Activated gamma-delta T cell treated with anti-CD3 and anti-CD28 coated beads, Interleukin-2, amount 50 U/mL, for 16 hours (primary cell): ENCODE measurements at places on chromosomes 7 and 10.

- DNase-seq, result no peak
These were observed 161.5 kb downstream of the SEMA3D start for GRCh38 chr7:85025312-85025756.

DNA sequence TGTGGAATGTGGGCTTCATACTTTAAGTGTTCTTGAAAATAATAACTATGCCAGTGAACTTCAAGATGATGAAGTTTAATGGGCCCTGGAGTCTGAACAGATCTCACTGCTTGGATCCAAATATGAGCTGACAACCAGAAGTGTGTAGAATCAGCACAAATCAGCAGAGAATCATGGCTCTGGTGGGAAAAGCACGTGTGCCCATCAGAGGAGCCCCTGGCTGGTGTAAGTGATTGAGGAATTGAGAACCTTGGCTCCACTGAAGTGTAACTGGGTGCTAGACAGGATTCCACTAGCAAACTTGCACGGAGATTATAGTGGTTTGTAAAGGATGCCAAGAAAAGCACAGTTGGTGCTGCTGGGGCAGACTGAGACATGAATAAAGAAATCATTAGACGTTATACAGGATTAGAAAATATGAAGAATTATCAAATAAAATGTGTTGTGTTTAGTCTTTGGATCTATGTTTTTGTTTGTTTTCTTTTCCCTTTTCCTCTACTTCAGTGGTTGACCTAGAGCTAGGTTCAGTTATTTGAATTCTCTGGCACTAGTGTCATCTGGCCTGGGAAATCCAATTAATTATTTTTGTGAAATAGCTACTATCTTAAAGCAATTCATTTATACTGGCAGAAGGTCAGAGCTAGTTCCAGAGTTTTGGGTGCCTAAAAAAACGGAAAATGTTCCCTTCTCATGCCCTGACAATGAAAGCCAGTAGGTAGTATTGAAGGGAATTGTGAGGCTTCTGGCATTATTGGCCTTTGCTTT lies 175.7 kb upstream of the MEOX2 start:
- DNase-seq, result no peak

DNA sequence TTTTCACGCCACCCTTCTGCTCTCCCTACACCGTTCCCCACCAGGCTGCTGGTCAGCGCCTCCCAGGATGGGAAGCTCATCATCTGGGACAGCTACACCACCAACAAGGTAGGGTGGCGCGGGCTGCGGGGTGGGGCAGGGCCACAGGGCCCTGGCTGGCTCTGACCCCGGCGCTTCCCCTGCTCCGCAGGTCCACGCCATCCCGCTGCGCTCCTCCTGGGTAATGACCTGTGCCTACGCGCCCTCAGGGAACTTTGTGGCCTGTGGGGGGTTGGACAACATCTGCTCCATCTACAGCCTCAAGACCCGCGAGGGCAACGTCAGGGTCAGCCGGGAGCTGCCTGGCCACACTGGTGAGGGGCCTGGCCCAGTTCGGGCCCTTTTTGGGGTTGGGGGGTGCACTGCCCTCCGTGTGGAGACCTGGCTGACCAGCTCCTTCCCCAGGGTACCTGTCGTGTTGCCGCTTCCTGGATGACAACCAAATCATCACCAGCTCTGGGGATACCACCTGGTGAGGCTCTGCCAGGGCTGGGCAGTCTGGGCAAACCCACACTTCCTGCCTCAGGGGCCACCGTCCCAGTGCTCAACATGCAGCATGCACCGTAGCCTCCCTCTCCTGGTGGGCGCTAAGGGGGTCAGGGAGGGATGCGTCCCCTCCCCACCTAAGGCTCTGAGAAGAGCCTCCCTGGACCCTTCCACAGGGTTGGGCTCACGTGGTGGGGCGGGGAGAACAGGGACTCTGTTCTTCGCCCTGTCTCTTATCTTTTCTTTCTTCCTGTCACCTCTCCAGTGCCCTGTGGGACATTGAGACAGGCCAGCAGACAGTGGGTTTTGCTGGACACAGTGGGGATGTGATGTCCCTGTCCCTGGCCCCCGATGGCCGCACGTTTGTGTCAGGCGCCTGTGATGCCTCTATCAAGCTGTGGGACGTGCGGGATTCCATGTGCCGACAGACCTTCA lies 4.0 kb downstream of the GNB2 start:
- DNase-seq, result no peak

DNA sequence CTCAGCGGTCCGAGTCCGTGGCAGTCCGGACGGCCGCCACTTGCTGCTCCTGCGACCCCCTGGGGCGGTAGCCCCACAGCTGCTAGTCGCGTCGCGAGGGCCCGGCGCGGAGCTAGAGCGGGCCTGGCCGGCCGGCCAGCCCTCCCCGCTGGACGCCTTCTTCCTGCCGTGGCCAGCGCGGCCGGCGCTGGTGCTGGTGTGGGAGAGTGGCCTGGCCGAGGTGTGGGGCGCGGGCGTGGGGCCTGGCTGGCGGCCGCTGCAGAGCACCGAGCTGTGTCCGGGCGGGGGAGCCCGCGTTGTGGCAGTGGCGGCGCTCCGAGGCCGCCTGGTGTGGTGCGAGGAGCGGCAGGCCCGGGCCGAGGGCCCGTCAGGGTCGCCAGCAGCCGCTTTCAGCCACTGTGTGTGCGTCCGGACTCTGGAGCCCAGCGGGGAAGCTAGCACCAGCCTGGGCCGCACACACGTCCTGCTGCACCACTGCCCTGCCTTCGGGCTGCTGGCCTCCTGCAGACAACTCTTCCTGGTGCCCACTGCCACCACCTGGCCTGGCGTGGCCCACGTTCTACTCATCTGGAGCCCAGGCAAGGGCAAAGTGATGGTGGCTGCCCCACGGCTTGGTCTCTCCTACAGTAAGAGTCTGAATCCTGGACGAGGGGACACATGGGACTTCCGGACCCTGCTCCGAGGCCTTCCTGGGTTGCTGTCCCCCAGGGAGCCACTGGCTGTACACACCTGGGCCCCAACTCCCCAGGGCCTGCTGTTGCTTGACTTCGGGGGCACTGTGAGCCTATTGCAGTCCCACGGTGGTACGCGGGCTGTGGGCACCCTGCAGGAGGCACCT lies 631 bp downstream of the HPS6 start:
- DNase-seq, result no peak

GRCh38 chr10:21696302-21696701 lies 162.3 kb downstream of the MLLT10 start:
- DNase-seq, result no peak

- DNase-seq, result no peak
These were observed 308.5 kb downstream of the EXOC4 start for GRCh38 chr7:133561396-133561795.

GRCh38 chr7:152162287-152162686 lies 136.8 kb downstream of the GALNT11 start:
- no peak for DNase-seq

DNA sequence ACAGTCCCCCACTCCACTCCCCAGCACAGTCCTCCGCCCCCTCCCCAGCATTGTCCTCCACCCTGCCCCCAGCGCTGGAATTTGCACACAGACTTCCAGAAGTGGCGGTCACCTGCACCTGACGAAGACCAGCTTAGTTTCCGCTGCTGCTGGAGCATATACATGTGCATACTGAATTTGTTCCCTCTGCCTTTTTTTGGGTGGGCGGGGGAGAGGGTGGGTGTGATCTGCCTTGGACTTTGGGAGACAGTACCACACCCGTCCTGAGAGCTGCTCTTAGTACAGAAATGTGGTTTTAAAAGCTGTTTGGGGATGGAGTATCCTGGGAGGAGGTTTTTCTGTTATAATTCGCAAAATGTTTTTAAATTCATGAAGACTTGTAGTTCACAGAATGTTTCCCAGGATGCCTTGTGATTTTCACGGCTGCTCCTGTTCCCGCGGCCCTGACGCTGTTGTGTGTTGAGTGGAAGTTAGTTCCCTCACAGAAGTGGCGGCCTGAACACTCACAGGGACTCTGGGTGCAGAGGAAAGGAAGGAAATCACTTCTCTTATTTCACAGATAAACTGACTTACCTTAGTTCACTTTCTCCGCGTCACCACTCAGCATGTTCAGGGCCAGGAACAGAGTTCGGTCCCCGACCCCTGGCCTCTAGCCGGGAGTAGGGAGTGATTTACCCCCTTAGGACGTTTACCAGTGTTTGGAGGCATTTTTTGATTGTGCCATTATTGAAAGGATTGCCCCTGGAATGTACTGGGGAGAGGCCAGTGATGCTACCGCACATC lies 18.6 kb downstream of the PFKP start:
- DNase-seq, result no peak

GRCh38 chr7:17408245-17408903 lies 109.9 kb downstream of the AHR start:
- DNase-seq, result no peak

- DNase-seq, result no peak
These were observed 73.3 kb upstream of the WAC start for GRCh38 chr10:28459453-28460144.

GRCh38 chr7:135215698-135216097 lies 4.4 kb upstream of the WDR91 start:
- no peak for DNase-seq

DNA sequence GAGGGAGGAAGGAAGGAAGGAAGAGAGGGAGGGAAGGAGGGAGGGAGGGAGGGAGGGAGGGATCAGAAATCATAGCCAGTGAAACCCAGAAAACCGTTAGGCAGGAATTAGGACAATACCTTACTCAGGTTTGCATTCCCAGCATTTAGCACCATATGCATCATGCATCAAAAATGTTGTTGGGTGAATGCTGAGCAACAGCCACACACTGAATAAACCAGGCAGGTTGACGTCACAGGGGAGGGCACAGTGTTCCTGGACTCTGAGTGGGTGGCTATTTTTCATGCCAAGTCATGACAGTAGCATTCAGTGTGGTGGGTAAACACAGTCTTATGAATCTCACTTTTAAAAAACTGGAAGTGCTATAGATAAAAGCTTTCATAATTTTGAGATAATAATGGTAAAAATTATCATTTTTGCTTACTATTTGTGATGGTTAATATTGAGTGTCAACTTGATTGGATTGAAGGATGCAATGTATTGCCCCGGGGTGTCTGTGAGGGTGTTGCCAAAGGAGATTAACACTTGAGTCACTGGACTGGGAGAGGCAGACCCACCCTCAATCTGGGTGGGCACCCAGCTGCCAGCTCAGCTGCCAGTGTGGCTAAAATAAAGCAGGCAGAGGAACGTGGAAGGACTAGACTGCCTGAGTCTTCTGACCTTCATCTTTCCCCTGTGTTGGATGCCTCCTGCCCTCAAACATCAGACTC lies 199.1 kb upstream of the PRKCQ start:
- DNase-seq, result no peak

- DNase-seq, result no peak
These were observed 171.2 kb downstream of the ARHGAP21 start for GRCh38 chr10:24552346-24553016.

DNA sequence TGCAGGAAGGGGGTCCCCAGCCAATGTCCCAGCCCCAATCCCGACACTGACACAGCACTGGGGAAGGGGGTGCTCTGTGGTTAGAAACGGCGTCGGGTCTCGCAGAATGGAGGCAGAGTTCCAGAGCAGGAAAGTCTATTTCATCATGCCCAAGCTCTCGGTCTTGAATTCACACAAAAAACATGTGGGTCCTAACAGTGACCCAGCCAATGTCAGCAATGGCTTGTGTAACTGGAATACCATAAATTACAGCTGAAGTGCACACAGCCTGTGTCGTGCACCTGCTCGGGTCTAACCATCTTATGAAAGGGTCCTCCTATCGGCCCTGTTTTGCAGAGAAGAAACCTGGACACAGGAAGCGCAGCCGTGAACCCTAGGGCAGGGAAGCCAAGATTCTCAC lies 324.1 kb downstream of the ADARB2 start:
- no peak for DNase-seq

DNA sequence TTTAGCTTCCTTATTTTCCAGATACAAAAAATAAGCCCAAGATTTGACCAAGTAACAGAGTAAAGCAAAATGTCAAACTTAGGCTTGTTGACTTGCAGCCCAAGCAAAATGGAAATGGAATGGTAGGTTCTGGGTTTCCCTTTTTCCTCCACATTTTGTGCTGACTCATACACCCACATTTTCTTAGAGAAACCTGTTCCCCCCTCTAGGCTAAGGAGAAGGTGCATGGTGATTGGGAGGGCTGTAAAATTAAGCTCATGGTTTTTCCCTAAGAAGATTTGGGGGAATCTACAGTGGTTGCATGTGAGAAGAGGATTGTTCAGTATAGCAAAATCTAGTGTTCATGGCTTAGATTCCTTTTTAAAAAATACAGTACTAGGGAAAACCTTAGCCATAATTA lies 127.4 kb downstream of the ARL4A start:
- no peak for DNase-seq

DNA sequence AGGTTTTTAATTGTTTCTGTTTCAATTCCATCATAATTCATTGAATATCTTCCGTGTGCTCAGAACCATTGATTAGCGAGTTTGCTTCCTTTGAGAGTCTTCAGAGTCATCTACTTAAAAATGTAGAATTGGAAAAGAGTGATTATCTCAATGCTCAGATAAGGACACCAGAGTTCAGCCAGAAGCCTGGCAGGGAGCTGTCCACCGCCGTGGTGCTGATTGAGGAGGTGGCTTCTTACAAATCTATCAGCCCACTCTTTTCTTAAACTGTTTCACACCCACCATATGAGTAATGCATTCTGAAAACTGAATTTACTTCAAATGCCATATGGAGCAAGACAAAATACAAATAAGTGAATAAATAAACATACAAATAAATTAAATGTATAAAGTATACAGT lies 79.3 kb downstream of the INSYN2A start:
- no peak for DNase-seq

- no peak for DNase-seq
These were observed 1.5 kb downstream of the CTBP2 start for GRCh38 chr10:125158601-125159485.

GRCh38 chr7:90933984-90934383 lies 330.2 kb upstream of the FZD1 start:
- DNase-seq, result no peak

DNA sequence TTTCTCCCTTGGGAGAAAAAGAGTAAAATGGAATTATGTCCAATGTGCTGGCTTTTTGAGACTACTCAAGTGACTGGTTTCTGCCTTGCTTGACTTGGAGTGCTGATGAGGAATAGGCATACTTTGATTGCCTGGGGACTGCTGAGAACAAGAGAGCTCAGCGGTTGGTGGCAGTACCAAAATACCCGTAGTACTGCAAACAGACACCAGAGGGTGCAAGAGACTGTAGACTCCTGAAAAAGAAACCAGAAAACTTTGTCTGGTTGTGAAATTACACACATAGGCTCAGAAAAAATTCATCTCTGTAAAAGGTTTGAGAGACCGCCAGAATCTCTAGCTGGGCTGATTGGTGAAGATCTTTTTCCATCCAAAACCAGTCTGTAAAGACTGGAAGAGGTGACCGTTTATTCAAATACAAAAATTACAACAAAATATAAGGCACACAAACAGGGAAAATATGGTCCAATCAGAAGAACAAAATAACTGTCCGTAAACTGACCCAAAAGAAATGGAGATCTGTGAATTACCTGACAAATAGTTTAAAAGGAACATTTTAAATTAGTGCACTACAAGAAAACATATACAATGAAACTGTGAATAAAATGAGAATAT lies 18.5 kb downstream of the BICC1 start:
- peak; percentile 14 for DNase-seq

DNA sequence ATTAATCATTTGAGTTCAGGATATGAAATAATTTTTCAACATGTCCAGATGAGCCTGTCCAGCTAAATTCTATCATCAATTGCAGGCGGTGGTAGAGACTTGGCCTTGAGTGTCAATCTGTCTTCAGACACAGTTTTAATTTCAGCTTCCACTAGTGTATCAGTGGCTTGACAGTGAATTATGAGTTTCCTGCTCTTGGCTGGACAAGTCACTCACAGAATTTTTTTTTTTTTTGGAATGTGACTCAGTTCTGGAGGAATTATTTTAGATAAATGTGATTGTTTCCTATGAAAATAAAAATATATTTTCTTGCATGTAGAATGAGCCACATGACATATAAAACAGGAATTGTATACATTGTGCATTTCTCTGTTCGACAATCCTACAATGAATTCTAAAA lies 319.9 kb upstream of the AKR1E2 start:
- no peak for DNase-seq
